Fibroblast of villous mesenchyme (primary cell): ENCODE measurements at places on chromosomes 16 and 17. TPM values are rescaled to one million over a fixed set of nuclear protein-coding genes. Genes with fewer than 3 reads are reported as not detected.

The NOG gene
- 0.64 and 2.6 TPM in 2 replicates for total RNA-seq

The CCL17 gene
- not detected in 2 replicates for total RNA-seq

The VAT1L gene
- total RNA-seq = 37.6 and 59.3 TPM in 2 replicates

The C17orf113 gene
- under 0.01 and 0.32 TPM in 2 replicates for total RNA-seq

The DHRS7C gene
- total RNA-seq = not detected in 2 replicates

The ZC3H18 gene
- 12.6 and 17.7 TPM in 2 replicates for total RNA-seq

The KRT39 gene
- not detected in 2 replicates for total RNA-seq

The CHAD gene
- total RNA-seq = not detected in 2 replicates

The ABCA10 gene
- 0.43 and 0.64 TPM in 2 replicates for total RNA-seq

The TMEM132E gene
- under 0.01 TPM in 1 of 2 replicates, not detected in the other for total RNA-seq

The CCDC154 gene
- total RNA-seq = under 0.01 TPM in 2 replicates

The RAB37 gene
- 0.32 TPM in 1 of 2 replicates, not detected in the other for total RNA-seq

The KRT33A gene
- total RNA-seq = not detected in 2 replicates
